NCI-H1694 (cell line): ENCODE measurements at places on chromosomes 1 and 21.
A peak's percentile ranks its signal among the peaks of the same experiment; 100 is the strongest.

DNA sequence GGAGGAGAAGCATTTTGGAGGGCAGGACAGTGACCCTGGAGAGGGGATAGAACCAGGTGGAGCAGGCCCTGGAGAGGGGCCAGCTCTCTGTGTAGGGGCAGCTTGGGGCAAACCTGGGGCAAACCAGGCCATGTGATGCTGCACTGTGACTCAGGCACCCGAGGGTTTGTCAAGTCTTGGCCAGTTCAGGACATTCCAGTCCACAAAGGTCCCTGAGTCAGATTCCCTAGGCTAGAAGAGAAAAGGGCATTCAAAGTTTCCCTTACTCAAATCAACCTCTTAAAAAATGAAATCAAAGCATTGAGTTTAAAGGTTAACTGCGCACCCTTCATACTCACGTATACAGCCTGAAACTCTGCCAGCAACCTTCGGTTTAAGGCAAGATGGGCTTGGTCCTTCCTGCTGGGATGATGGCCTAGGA, 25.2 kb upstream of the PLA2G2C start:
- no peak for DNase-seq

DNA sequence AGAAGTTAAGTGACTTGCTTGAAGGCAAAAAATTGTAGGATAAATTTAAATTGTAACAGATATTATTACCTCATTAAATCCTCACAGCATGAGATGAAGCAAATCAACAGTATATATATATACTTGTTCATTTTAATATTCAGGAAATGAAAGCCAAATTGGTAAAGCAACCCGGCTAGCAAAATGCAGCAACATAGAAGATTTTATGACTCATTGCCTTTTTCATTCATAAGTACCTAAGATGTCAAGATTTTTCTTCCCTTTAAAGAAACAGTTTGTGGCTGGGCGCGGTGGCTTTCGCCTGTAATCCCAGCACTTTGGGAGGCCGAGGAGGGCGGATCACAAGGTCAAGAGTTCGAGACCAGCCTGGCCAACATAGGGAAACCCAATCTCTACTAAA, 190.5 kb upstream of the NRIP1 start:
- DNase-seq: no peak

GRCh38 chr1:115189814-115190539, 100.7 kb upstream of the TSPAN2 start:
- DNase-seq: no peak

DNA sequence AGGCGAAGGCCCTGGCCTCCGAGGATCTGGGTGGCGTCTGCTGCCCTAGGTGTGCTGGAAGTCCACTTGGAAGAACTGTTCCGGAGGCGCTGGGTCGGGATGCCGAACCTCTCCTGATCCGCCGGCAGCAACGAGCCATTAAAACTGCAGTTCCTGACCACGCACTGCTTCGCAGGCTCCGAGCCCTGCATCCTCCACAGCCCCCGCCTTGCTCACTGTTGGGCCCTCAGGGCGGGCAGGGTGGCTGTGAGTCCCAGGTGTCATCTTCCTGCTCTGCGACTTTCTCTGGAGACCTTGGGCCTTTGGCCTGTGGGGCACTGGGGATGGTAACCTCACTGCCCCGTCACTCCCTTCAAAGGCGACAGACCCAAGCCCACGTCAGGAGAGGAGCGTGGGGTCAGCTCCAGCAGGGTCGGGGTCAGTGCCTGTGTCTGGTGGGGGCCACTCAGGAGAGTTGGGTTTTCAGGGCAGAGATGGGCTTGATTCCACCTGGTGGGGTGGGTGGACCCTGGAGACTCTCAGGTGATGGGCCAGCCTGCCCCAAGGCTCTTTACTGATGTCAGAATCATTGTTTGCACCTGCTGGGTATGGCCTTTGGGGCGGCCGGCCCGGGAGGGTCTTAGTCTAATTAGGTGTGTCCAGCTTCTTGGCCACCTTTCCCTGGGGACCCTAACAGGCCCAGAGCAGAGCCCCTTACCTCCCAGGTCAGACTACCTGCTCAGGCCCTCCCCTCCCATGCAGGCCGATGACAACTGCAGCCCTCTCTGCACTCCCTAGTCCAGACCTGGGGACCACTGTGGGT, 3.1 kb downstream of the PRXL2B start:
- no peak for DNase-seq

DNA sequence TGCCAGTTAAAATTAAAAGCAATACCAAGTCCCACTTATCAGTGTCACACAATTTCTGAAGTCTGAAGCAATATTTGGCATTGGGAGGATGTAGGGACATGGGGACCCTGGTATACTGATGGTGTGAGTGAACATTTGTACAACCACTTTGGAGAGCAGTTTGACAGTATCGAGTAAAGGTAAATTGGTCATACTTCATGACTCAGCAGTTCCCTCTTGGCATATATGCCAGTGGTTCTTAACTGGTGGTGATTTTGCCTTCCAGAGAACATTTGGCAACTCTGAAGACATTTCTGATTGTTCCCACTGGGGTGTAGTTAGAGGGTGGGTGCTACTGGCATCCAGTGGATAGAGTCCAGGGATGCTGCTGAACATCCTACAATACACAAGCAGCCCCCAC, 19.7 kb downstream of the FMOD start:
- no peak for DNase-seq

DNA sequence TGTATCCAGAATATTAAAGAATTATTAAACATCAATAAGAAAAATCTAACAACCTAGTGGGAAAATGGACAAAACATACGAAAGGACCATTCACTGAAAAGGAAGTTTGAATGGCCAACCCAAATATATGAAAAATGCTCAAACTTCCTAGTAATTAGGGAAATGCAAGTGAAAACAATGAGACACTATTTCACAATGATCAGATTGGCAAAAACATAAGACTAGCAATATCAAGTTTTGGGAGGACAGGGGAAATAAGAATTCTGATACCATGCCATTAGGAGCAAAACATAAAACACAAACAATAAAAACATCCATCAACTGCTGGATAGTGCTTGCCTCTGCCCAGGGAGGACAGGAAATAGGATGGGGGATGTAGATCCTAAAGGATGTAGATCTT, 14.3 kb downstream of the XCL2 start:
- DNase-seq: no peak

DNA sequence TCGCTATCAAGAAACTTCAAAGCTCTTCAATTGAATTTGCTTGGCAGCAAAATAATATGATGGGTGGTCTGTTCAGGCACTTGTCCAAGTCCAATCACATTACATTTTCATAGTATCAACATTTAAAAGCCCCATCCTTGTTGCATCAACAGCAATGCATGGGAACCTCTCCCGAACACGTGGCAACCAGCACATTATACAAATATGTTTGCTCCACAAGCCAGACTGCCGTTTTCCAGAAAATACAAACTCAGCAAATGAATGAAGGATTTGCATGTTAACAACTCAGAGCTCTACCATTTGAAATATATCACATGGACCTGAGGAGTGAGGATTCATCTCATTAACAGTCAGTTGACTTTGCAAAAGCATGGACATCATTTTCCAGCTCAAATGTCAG, 20.0 kb upstream of the LYPLAL1 start:
- no peak for DNase-seq

- DNase-seq: no peak
Measured at GRCh38 chr1:32754317-32755097, 51.9 kb upstream of the SYNC start.

- peak; percentile 14 for DNase-seq
Measured at GRCh38 chr1:58783090-58783992, 506 bp downstream of the JUN start.

- DNase-seq: no peak
Measured at GRCh38 chr1:167524651-167525050, 6.3 kb upstream of the CD247 start.

DNA sequence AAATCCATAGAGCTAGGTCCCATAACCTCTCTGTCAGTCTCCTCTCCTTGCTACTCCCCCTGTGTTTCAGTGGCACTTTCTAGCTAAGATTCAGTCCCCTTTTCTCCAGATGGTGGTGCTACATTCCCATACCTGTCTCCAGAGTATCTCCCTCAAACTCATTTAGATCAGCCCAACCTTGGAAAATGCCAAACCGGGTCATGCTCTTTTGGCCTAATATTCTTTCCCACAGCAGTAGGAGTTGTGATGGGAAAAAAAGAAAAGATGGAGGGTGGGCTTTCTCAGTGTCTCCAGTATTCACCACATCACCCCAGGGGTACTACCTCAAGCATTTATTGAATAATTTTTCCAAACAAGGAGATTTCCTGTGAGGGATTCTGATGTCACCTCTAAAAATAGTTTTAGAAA, 3.2 kb upstream of the RXFP4 start:
- DNase-seq: peak; percentile 96

DNA sequence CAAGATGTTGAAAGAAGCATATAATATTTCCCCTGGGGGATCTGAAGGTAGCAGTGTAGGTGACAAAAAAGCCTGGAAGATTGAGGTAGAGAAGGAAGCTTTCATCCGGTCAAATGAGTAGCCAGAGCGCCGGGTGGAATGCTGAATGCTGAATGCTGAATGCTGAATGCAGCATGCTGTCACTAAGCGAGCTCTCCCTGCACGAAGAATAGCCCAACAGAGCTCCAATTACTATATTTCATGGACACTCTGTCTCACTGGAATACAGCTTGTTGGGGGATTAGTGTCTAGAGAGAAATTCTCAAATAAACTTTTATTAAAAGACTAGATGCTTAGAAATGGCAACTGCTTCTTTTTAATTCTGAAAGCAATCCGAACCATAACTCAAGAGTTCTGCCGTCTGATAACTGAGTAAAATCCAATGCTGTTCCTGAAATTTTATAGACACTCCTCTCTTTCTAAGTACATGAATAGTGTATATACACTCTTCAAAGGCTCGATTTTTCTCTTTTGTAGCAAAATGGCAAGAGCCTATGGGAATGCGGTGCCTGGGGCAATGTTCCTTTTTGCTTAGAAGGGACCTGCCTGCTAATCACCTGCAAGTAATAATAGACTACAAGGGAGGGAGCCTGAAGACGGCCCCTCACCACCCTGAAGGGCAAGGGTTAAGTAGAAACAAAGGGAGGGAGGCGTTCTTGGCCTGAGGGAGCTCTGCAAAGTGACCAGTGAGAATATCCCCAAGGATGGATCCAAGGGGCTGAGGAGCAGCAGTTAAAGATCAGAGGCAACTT, 203.7 kb upstream of the ESRRG start:
- DNase-seq: no peak

- peak; percentile 60 for DNase-seq
Measured at GRCh38 chr21:25638660-25639550, at the start of gene JAM2. Gene JAM2, plus strand, starts transcription at chr21:25639258. Its CDS starts 564 bp downstream, at chr21:25639822.

- DNase-seq: no peak
Measured at GRCh38 chr1:162218975-162219374, 149.5 kb downstream of the NOS1AP start.

DNA sequence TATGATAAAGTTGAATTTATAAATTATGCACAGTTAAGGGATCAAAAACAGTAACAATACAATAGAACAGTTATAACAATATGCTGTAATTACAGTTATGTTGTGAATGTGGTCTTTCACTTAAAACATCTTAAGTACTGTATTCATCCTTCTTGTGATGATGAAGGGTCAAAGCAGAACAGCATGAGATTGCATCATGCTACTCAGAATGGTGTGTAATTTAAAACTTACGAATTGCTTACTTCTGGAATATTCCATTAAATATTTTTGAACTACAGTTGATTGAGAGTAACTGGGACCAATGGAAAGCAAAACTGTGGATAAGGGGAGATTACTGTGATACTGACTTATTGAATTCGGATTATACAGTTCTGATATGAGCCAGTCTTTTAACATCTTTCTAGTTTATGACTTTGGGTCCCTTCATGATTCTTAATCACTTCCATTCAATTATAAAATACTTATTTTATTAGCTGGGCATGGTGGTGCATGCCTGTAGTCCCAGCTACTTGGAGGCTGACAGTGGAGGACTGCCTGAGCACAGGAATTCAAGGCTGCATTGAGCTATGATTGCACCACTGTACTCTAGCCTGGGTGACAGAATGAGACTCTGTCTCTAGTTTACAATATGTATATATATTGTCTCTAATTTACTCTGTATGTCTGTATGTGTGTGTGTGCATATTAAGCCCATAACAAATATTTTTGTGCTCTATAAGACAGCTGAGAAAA, 43.2 kb downstream of the ATP1B1 start:
- no peak for DNase-seq

GRCh38 chr1:21509351-21510112, at the start of gene ALPL:
Gene ALPL, plus strand, starts transcription at chr1:21509423. Its CDS starts 44,659 bp downstream, at chr1:21554082.
- no peak for DNase-seq

- DNase-seq: no peak
Measured at GRCh38 chr1:22799971-22800370, 89.3 kb downstream of the EPHB2 start.

GRCh38 chr1:9183898-9184297, 50.7 kb upstream of the H6PD start:
- DNase-seq: no peak

- DNase-seq: no peak
Measured at GRCh38 chr1:100875228-100875627, 19.4 kb downstream of the EXTL2 start.

DNA sequence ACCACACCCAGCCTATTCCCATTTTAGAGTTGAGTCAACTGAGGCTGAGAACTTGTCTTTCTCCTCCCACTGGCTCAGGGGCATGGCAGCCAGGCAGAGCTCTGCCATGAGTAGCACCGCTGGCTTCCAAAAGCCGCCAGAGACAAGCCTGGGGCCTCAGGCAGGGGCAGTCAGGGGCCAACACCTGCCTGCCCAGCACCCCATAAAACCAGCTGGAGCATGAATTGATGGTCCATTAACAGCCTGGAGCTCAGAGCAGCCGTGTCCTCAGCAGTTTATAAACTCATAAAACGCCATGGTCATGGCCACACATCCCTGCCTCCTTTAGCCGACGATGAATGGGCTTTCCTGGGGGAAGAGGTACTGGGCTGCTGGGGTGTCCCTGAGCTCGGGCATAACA, 50.6 kb upstream of the PAX7 start:
- no peak for DNase-seq

- DNase-seq: no peak
Measured at GRCh38 chr21:42572906-42573495, 59.3 kb downstream of the SLC37A1 start.

DNA sequence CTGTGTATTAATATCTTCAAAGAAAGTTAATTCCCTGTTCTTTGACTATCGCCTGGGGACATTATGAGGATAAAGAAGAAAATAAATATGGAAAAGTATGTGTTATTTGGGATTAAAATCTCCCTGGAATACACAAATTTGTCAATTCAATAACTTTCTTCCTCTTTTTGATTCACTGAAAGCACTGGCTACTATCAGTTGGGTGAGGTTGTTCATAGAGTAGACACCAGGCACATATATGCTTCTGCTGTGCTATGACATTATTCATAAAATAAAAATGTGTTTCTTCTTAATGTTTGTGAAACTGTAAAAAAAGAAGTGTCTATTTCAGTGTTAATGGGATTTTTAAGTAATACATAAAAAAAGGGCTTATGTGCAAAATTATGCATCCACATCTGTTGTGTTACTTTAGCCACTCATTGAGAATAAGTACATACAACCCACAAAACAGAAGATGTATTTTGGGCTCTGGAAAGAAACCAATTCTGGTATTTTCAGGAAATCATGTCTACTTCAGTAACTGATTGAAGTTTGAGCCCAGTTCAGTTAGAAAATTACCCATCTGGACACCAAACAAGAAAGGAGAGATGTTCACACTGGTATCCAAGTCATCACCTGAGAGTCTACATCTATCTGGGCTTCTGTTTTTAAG, 169.4 kb downstream of the GABPA start:
- DNase-seq: no peak

- DNase-seq: no peak
Measured at GRCh38 chr1:15311880-15312279, 64.9 kb downstream of the FHAD1 start.
